Muscle of leg (tissue), 16 donors: ENCODE measurements at places on chromosomes 5 and 9. TPM values are rescaled to one million over a fixed set of nuclear protein-coding genes. Genes with fewer than 3 reads are reported as not detected.
A peak's percentile ranks its signal among the peaks of the same experiment; 100 is the strongest.

The MYMK gene
- total RNA-seq, result 23.0 TPM

The MARCHF3 gene
- 11.6 TPM for total RNA-seq

The IGFBPL1 gene
- total RNA-seq, result 0.84 TPM

The FOXD4 gene
- 0.58 TPM for total RNA-seq

The FAM221B gene
- total RNA-seq, result not detected

The MRPL22 gene
- 34.1 TPM for total RNA-seq

The FGF10 gene
- 7.8 TPM for total RNA-seq

The SOHLH1 gene
- not detected for total RNA-seq

The ZNF883 gene
- total RNA-seq, result 4.6 TPM

The ALDOB gene
- total RNA-seq, result 0.40 TPM

- H3K36me3 ChIP-seq, result no peaks in the 10 kb centered on the region
- H3K27ac ChIP-seq, result no peak overlapping the region
- no peaks in the 10 kb centered on the region for H3K4me1 ChIP-seq
- H3K4me3 ChIP-seq, result no peak overlapping the region
These were observed 70.2 kb upstream of the ALDH1A1 start for GRCh38 chr9:73023025-73023541.

- no peak for DNase-seq
- peaks cover 2% of the 10 kb centered on the region for H3K4me1 ChIP-seq
- H3K27ac ChIP-seq, result no peak overlapping the region
- H3K4me3 ChIP-seq, result no peak overlapping the region
These were observed 106.3 kb downstream of the RAPGEF6 start for GRCh38 chr5:131528682-131529081.

DNA sequence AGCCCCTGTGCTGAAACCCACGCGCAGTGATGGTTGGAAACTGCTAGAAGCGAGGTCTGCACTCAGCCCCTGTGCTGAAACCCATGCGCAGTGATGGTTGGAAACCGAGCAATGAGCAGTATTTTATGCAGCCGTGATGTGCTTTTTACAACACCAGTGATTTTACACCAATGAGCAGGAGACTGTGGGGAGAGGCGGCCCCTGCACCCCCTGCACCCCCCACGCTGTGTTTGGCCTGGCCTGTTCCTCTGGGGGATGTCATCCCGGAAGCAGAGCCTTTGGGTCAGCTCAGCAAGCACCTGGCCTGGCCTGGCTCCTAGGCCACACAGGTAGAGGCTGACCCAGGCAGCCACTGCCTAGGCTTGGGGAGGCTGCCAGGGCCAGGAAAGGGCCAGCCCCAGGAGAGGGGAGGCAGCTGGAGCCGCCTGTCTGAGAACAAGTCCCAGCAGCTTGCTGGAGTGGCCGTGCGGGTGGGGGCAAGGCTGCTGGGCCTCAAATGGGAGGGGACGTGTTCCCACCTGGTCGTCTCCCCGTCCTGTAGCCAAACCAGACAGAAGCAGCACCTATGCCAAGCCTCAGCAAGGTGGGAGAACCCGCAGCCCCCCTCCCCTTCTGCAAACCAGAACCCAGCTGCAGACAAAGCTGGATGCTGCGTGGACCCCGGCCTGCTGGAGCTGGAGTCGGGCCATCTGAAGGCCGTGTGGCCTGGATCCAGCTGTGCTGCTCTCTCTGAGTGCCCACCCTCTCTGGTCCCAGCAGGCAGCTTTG, 46.8 kb downstream of the DBH start:
- no peaks in the 10 kb centered on the region for H3K36me3 ChIP-seq
- peaks cover 3% of the 10 kb centered on the region for H3K27me3 ChIP-seq
- peak overlapping the region; percentile 55 for H3K27ac ChIP-seq
- peaks cover 64% of the 10 kb centered on the region for H3K4me1 ChIP-seq
- DNase-seq, result peak; percentile 90

DNA sequence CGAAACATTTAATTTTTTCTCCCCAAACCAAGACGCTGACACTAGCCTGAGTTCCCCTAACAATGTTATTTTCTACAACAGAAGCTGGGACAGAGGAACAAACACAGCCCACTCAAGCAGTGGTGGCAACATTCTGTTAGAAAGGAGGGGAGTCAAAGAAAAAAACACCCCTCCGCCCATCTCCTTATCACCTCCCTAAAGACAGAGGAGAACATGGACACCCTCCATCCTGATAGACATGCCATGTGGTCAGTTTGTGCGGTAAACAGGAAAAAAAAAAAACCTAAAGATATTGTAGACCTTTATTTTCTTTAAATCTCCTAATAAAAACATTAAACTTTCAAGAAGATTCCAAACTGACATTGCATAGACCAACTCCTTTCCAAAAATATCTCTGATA, 2.9 kb upstream of the DPM2 start:
- no peak for DNase-seq
- H3K27me3 ChIP-seq, result no peaks in the 10 kb centered on the region
- H3K27ac ChIP-seq, result no peak overlapping the region
- no peak overlapping the region for H3K4me3 ChIP-seq
- peaks cover 56% of the 10 kb centered on the region for H3K36me3 ChIP-seq

DNA sequence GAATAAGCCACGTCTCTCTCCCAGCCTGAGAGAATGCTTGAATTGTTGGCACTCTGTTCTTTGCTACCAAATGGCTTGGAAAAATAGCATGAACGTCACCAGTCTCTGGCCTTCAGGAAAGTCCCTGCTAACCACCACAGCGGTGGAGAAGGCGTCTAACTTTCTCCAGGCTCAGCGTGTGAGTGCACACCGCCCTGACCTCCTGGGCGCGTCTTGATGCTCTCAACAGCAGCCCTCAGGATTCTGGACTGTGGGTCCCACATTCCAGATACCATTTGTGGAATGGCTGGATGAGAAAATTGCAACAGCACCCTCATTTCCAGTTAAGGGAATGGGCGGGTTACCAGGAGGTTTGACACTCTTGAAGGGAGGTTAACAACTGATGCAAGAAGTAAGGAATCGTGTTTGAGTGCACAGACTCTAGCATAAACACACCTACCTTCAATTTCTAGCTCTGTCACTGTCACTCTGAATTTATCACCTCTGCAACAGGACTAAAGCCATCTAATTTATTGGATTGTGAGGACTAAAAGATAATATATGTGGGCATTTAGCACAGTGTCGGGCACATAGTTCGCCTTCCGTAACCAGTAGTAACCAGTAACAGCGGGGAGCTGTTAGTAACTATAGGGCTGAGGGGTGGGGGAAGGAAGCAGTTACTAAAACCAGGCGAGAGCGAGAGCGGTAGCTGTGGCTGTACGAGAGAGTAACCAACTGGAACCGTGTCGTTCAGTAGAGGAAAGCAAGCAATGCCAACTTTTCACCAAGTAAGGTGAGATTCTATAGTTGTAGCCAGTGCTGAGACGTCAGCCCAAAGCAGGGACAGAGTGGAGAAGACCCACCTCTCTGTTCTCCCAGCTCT, 807 bp upstream of the PLGRKT start:
- H3K36me3 ChIP-seq, result peaks cover 13% of the 10 kb centered on the region
- peak overlapping the region; percentile 87 for H3K4me3 ChIP-seq
- H3K4me1 ChIP-seq, result peaks cover 13% of the 10 kb centered on the region
- H3K27ac ChIP-seq, result peak overlapping the region; percentile 94

DNA sequence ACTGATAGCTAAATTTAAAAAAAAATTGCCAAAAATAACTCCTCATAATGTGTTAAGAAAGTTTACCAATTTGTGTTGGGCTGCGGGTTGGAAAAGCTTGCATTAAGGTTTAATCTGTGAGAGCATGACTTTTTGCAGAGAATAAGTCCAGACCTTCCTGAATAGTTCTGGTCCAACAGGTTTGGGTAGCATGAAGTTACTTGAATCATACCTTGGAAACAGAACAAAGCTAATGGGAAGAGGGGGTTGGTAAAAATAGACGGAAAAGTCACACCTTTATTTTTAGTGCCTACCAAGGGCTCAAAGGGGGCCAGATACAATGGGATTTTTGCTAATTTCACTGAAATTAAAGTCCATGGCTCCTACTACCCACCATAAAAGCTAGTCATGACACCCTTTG, 17.1 kb upstream of the MATR3 start:
- DNase-seq, result no peak
- peaks cover 2% of the 10 kb centered on the region for H3K27me3 ChIP-seq
- peaks cover 22% of the 10 kb centered on the region for H3K36me3 ChIP-seq
- peaks cover 18% of the 10 kb centered on the region for H3K4me1 ChIP-seq
- H3K27ac ChIP-seq, result no peak overlapping the region

DNA sequence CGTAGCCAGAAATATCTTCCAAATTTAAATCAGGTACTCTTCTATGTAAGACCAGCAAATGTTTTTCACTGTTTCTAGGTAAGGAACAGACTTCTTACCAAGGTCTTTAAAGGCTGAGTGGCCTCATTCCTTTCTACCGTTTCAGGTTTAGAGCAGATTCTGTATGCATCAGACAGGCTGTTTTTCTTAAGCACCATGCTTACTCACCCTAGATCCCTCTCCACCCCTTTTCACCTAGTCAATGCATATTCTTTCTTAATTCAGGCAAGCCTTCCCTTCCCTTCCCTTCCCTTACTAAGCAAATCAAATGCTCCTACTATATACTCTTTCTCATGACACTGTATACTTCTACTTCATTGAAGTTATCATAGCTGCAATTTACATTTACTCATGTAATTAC, 70.7 kb downstream of the RFX3 start:
- H3K27ac ChIP-seq, result no peak overlapping the region
- no peaks in the 10 kb centered on the region for H3K4me1 ChIP-seq
- H3K4me3 ChIP-seq, result no peak overlapping the region
- H3K36me3 ChIP-seq, result no peaks in the 10 kb centered on the region
- no peaks in the 10 kb centered on the region for H3K27me3 ChIP-seq

- peaks cover 3% of the 10 kb centered on the region for H3K4me1 ChIP-seq
- no peaks in the 10 kb centered on the region for H3K27me3 ChIP-seq
- no peak overlapping the region for H3K4me3 ChIP-seq
- peak overlapping the region; percentile 60 for H3K27ac ChIP-seq
- DNase-seq, result peak; percentile 90
- H3K36me3 ChIP-seq, result no peaks in the 10 kb centered on the region
These were observed 33.9 kb downstream of the TAS2R1 start for GRCh38 chr5:9596171-9596780.

DNA sequence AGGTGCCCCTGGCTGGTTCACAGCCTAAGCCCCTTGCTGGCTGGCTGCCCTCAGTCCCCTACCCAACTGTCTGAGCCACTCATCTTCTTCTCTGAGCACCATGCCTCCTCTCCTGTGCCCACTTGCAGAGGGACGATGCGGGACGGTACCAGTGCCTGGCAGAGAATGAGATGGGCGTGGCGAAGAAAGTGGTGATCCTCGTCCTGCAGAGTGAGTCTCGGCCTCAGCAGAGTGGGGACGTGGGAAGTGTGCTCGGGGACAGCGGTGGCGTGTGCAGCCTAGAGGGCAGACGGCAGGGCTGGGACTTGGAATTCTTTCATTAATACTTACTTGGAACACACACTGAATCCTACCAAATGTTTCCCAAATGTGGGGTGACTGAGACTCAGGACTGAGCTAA, 34.3 kb upstream of the ASS1 start:
- no peak for DNase-seq
- H3K27ac ChIP-seq, result no peak overlapping the region
- H3K27me3 ChIP-seq, result no peaks in the 10 kb centered on the region

GRCh38 chr5:133368916-133369783, 243.2 kb downstream of the FSTL4 start:
- no peak for DNase-seq
- peaks cover 5% of the 10 kb centered on the region for H3K27me3 ChIP-seq
- H3K27ac ChIP-seq, result no peak overlapping the region
- H3K36me3 ChIP-seq, result no peaks in the 10 kb centered on the region

- H3K4me3 ChIP-seq, result no peak overlapping the region
- H3K27me3 ChIP-seq, result peaks cover 6% of the 10 kb centered on the region
- no peak overlapping the region for H3K27ac ChIP-seq
These were observed 106.6 kb downstream of the COL23A1 start for GRCh38 chr5:178483620-178484019.

- no peaks in the 10 kb centered on the region for H3K36me3 ChIP-seq
- peaks cover 10% of the 10 kb centered on the region for H3K4me1 ChIP-seq
- H3K27me3 ChIP-seq, result no peaks in the 10 kb centered on the region
- H3K27ac ChIP-seq, result no peak overlapping the region
- DNase-seq, result no peak
These were observed 143.7 kb downstream of the CCDC192 start for GRCh38 chr5:127846884-127847283.

GRCh38 chr9:94693485-94694204, 32.9 kb upstream of the AOPEP start:
- H3K4me1 ChIP-seq, result no peaks in the 10 kb centered on the region
- H3K27ac ChIP-seq, result no peak overlapping the region
- DNase-seq, result no peak
- H3K36me3 ChIP-seq, result no peaks in the 10 kb centered on the region

DNA sequence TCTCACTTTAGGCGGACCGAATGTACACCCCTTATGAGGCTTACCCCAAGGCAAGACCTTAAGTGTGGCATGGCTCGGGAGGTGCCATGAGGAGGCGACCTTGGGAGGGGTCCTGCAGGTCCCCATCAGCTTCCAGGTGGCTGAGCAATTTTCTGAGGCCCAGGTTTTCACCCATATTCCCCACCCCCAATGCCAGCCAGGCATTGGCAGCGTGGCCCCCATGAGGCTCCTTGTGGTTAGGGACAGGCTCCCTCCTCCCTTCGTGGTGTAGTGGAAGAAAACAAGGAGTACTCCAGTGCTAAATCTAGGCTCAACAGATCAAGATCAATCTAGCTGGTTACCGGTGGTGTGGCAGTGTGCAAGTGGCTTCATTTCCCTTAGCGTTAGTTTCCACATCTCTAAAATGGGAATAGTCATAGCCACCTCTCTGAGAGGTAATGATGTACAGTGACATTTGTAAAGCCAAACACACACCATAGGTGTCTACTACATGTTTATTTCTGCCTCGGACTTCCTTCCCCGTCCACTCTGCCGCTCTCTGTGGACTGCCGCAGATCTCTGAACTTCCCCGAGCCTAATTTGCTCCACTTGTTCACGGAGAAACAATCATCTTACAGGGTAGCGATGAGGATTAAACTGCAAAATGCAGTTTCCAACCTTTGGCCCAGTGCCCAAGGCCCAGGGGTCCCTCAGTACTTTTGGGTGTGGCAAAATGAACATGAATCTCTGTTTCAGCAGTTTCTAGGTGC, 8.4 kb downstream of the LHX2 start:
- H3K36me3 ChIP-seq, result no peaks in the 10 kb centered on the region
- DNase-seq, result no peak
- no peak overlapping the region for H3K4me3 ChIP-seq

GRCh38 chr9:74293479-74293878, 203.7 kb upstream of the RORB start:
- DNase-seq, result no peak
- no peaks in the 10 kb centered on the region for H3K36me3 ChIP-seq
- no peak overlapping the region for H3K4me3 ChIP-seq
- no peak overlapping the region for H3K27ac ChIP-seq
